ENCODE measurements at places on chromosomes 1 and 21.
A peak's percentile ranks its signal among the peaks of the same experiment; 100 is the strongest.

DNA sequence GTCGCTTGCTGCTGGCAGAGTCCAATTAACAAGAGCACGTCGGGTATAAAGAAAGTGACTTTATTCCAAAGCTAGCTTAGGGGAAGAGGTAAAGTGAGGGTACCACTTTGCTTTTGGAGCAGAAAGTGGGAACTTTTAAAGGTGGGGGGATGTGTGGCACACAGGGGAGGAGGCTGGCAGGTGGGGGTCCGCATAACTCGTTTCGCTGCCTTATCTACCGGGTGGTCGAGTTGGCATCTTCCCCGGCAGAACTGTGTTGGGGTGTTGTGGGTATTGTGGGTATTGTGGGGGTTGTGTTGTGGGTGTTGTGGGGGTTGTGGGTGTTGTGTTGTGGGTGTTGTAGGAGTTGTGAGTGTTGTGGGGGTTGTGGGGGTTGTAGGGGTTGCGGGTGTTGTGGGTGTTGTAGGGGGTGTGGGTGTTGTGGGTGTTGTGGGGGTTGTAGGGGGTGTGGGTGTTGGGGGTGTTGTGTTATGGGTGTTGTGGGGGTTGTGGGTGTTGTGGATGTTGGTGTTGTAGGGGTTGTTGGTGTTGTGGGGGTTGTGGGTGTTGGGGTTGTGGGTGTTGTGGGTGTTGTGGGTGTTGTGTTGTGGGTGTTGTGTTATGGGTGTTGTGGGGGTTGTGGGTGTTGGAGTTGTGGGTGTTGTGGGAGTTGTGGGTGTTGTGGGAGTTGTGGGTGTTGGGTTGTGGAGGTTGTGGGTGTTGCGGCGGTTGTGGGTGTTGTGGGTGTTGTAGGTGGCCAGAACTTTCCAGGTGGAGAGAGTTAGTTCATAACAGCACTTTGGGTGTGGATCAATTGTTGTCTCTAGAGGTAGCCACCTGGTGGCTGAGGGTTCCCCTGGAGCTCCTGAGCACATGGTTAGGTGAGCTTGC, 52.7 kb downstream of the AGPAT3 start:
- DNase-seq: no peak

GRCh38 chr1:181587870-181588438, 104.6 kb downstream of the CACNA1E start:
- DNase-seq: no peak

- peak; percentile 17 for DNase-seq
Observed at GRCh38 chr1:205664399-205665017, 15.8 kb downstream of the SLC45A3 start.

DNA sequence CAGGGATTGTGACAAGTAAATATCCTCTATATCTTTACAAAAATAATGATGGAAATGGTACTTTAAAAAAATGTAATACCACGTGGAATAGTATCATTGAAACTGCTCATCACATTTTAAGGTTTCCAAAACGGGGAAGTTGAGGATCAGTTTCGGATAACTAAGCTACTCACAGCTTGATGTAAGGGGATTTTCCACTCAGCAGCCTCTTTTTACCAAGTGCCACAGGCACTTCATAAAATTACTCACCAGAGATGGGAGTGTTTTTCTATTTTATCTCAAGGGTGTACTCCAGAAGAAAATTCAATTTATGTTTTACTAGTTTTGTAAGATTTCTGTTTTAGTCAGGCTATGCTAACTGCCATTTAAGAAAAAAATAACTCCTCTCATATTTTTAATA, 91.7 kb downstream of the TPR start:
- no peak for DNase-seq

DNA sequence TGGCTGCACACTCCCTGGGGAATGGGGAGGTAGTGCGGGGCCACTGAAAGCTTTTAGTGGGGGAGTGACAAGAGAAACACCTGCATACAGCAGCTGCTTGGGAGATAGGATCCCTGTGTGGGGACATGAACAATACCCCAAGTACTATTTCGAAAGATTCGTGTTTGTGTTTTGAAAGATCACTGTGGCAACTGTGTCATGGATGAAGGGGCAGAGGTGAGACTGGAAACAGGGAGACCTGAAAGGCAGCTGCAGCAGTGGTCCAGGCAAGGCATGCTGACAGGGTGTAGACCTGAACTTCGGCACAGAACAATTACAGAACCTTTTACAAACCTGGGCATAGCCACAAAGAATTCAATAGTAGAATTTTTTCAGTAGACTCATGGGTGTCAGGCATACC, 32.9 kb downstream of the TENT5C start:
- DNase-seq: no peak

DNA sequence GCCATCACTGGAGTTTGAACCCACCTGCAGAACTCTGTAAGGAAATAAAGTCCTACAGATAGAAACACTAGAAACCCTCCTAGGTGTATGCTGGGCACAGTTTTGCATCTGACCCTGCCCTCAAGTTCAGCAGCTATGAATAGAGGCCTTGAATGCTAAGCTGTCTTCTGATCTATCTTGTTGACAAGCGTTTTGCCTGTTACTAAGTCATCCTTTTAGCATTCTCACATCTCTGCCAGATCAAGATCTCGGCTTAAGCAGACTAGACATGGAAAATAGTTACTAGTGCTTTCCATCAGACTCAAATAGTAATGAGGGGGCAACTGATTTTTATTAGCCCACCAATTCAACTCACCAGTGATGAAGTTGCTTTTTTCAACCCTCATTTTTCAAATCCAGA, 10.5 kb downstream of the TBX15 start:
- no peak for DNase-seq

DNA sequence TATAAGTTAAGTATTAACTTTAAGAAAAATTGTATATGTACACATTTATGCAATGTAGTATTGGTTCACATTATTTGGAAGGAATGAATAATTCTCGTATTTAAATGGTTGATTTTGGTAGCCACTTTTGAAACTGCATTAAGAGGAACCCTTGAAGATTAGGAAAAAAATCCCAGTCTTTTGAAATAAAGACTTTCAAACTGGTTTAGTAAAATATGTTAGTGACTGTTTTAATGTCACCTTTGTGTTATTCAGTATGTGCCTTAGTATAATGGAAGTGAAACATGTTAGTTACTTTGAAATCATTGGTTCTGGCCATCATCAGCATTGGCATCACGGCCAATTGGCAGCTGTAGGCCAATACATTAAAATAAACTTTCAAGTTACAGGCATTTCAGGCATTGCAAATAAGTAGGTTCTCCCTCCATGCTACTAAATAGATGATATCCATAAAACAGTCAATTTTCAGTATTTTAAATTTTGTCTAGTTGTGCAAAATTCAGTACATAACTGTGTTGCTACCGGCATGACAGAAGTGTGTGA, 4.4 kb downstream of the MIER1 start:
- no peak for DNase-seq

DNA sequence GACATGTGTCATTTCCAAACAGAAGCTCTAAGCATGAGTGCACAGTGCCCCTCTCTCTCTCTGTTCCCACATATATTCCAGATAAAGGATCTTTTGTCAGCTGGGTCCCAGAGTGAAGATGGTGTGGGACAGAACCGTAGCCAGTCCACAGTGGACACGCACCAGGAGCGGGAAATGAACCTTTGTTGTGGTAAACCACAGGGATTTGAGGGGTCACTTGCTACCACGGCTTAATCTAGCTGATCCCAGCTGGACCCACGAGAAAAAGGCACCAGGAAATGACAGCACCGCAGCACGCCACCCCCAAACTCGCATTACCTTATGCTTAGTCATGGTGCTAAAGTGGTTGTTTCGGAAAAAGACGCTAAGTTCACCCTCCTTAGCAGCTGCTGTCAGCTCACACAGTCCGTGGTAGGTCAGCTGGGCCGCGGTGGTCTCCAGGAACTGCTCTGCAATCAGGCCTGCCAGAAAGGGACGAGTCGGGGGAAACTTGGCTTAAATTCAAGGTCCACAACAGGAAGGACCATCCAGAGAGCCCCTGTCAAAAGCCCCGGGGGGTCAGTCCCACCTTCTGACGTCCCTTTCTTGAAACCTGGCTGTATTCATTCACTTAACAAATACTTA, 7.5 kb downstream of the MINDY1 start:
- DNase-seq: peak; percentile 91

GRCh38 chr1:164659621-164660411, 100.8 kb downstream of the PBX1 start:
- no peak for DNase-seq

GRCh38 chr1:240031414-240031813, 60.3 kb upstream of the FMN2 start:
- peak; percentile 9 for DNase-seq

DNA sequence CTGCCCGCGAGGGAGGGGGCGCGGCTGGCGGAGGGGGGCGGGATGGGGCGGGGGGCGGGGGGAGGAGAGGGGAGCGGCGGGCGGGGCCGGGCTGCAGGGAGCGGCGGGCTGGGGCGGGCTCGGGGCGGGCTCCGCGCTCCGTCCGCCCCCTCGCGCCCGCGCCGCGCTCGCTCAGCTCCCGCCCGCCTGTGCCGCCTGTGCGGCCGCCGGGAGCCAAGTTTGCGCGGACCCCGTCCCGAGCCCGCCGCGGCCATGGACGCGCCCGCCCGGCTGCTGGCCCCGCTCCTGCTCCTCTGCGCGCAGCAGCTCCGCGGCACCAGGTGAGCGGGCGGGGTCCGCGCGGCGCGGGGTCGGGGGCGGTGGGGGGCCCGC, at the start of gene GABRD:
GABRD (plus strand) TSS at position 174 of the 372 bp plus-strand sequence; CDS start at position 253, 79 bp downstream.
- DNase-seq: no peak

Measured in RCC 7860 (cell line).